Karpas-422 (cell line): ENCODE measurements at places on chromosomes 5 and 9. TPM values are rescaled to one million over a fixed set of nuclear protein-coding genes. Genes with fewer than 3 reads are reported as not detected.
A peak's percentile ranks its signal among the peaks of the same experiment; 100 is the strongest.

- no peak for DNase-seq
Measured at GRCh38 chr5:97388794-97389193, 205.7 kb upstream of the RIOK2 start.

The WDR41 gene
- total RNA-seq, result 63.0 and 146 TPM in 2 replicates

GRCh38 chr5:180865981-180866695 is 5.1 kb upstream of the ZFP62 start:
- no peak for DNase-seq

GRCh38 chr9:6498982-6499381 is 86.0 kb downstream of the UHRF2 start:
- DNase-seq, result no peak

DNA sequence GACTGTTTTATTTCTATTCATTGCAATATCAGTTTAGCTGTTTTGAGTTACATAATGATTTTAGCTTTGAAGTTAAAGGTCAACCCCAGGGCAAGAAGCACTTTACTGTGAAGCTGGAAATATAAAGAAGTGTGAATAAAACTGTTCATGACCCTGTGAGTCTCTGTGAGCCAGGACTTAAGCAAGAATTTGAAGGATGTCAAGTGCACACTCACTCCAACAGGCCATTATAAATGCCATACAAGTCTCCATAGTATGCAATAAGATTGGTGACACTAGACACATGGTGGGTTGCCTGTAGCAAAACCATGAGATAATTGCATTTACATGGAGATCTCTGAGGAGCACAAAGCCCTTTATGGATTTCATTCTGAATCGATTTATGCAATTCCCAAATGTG is 318.7 kb upstream of the ITGA1 start:
- DNase-seq, result no peak

GRCh38 chr5:100853582-100853981 is 49.5 kb downstream of the ST8SIA4 start:
- DNase-seq, result no peak

The PLAC8L1 gene
- total RNA-seq, result 2.0 TPM in 1 of 2 replicates, not detected in the other

The PKD2L2 gene
- total RNA-seq, result not detected in 2 replicates

DNA sequence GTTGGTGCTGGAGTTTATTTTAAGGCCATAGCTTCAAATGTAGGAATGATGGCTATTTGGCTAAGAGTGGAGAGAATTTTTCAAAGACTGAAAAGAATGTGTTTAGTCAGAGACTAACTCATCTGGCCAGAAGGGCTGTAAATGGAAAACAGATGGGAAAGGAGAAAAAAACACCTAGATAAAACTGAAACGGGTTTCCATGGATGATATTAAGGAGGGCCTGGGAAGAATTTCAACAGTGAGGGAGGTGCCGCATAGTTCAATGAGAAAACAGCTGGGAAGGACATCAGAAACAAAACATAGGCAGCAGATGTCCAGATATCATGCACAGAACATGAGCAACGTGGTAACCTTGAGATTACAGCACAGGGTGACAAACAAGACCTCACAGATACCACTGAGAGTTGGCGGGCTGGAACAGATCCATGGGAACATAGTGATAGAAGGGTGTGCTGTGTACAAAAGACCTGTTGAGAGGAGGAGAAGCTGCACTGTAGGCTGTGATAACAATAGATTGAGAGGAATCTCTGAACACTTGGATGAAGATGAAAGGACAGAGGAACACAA is 31.2 kb upstream of the RAD23B start:
- DNase-seq, result no peak

DNA sequence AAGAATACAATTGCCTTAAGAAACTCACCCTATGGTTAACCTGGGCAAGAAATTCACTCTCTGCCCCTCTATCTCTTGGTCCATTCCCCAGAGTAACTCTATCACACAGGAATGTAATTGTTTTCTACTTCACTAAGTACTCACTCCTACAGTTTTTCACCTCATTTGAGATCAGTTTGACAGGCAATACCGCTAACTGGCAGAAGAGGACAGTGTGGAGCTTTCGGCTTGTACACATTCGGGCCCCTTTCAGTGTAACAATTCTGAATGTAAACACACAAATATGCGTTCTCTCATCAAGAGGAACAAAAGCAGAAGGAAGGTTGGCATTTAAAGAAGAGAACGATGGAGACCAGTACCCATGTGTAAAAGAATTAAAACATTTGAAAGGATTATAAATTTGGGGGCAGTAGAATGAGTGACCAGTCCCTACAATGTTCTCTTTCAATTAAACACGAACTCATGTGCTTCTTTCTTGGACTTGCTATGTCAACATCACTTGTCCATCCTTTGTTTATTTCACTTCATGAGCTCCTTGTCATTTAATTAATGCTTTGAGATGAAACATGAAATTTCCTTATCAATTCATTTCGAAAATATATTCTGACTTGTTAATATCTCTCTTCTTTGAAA is 188.5 kb upstream of the GRAMD2B start:
- peak; percentile 43 for DNase-seq

DNA sequence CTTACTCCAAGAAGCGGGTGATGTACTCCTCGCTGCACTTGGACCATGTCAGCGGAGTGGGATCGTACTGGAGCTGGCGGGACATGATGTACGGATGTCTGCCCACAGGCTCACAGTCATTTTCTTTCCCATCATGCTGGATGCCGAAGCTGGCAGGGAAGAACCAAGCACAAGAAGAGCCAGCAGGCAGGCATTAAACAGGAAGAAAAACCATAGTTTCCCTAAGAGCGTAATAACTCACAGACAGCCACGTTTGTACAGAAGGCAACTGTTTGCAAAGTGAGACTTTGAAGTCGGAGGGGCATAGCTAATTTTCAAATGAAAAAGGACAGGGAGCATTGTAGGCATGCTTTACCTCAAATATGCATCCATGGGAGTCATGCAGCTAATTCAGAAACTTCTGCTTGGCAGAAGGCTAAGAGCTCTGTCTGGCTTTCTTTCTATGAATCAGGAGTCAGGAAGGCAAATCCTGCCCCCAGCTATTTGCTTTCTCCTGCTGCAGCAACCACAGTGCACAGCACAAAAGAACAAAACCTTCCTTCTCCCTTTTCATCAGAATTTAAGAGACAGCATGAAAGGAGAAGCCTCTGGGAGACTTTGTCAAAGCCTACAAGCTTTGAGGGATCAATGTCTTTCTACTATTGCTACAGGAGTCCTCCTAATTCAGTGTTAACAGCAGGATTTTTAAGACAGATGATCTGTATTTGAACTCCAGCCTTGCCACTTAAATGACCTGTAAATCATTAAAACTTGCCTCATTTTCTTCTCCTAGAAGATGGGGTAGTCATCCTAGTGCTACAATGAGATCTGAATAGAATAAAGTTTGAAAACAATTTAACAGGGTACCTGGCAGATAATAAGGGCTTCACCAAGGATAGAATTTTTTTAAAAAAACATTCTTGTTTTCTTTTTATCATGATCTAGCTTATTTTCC is 209.1 kb downstream of the TARS1 start:
- no peak for DNase-seq
